ENCODE measurements at places on chromosomes 5 and 9. TPM values are rescaled to one million over a fixed set of nuclear protein-coding genes. Genes with fewer than 3 reads are reported as not detected.

GPX8 gene
- total RNA-seq: 44.5 TPM

GRK6 gene
- total RNA-seq: 62.1 TPM

RNF180 gene
- total RNA-seq: 9.1 TPM

ZNF454 gene
- not detected for total RNA-seq

TAF11L5 gene
- total RNA-seq: not detected

GIN1 gene
- 5.6 TPM for total RNA-seq

TGFBI gene
- 9.0 TPM for total RNA-seq

ORM2 gene
- not detected for total RNA-seq

DNA sequence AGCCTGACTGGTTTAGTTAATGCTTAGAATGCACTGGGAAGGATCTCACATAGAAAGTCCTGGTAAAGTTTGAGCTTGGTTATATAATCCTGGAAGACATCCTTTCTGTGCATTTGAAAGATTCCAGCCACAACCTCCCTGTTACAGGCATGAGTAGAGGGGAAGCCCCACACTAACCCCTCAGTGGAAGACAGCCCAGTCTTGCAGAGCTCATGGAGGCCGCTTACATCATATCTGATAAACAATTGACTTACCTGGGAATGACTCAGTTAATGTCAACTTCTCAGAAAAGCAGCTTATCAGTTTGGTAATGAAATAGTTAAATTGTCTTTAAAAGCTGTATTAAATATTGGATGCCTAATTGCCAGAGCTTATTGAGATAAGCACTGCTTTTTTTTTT, 28.1 kb upstream of the PDE8B start:
- DNase-seq: no peak

- DNase-seq: no peak
Observed at GRCh38 chr9:128409450-128409849, 11.2 kb upstream of the CERCAM start.

DNA sequence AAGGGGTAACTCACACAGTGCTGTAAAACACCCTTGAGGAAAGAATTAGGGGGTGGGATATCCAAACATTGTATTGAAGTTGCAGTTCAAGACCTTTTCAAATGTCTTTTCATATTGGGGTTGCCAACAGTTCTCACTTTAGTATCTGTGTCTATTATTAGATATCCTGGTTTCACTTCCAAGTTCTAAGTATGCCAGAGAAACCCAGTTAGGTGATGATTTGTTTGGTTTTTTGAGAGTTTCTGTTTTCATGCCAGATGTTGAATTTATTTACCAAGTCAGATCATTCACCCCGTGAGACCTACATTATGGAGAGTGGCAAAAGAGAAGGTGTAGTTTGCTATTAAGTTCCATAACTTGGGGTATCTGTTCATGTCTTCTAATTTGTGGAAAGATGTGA, 64.5 kb downstream of the C9orf152 start:
- peak; percentile 35 for DNase-seq

GRCh38 chr5:3954633-3955032, 359.0 kb downstream of the IRX1 start:
- no peak for DNase-seq

- no peak for DNase-seq
Observed at GRCh38 chr5:15023846-15024245, 152.3 kb upstream of the ANKH start.

DNA sequence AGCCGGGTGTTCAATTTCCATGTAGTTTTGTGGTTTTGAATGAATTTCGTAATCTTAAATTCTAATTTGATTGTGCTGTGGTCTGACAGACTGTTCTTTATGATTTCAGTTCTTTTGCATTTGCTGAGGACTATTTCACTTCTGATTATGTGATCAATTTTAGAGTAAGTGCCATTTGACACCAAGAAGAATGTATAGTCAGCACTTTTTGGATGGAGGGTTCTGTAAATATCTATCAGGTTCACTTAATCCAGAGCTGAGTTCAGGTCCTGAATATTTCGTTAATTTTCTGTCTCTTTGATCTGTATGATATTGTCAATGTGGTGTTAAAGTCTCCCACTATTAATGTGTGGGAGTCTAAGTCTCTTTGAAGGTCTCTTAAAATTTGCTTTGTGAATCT, 944.9 kb downstream of the TLE4 start:
- DNase-seq: no peak

DNA sequence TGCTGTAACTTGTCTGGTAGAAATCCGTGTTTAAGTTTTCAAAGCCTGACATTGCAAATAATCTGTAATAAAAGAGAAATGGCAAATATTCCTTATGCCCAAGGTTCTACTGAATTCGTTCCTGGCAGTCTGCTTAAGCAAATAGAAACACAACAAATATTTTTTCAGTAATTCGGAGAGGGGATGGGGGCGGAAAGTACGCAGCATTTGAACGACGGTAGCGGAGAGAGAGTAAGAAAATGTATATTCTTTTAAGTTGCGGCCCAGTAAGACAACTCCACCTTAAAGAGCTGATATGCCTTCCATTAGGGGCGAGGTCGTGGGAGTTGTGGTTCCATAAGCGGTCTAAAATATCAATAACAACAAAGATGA, 569 bp downstream of the YIPF5 start:
- no peak for DNase-seq

- DNase-seq: no peak
Observed at GRCh38 chr5:170485616-170485911, 18.3 kb upstream of the KCNIP1 start.

DNA sequence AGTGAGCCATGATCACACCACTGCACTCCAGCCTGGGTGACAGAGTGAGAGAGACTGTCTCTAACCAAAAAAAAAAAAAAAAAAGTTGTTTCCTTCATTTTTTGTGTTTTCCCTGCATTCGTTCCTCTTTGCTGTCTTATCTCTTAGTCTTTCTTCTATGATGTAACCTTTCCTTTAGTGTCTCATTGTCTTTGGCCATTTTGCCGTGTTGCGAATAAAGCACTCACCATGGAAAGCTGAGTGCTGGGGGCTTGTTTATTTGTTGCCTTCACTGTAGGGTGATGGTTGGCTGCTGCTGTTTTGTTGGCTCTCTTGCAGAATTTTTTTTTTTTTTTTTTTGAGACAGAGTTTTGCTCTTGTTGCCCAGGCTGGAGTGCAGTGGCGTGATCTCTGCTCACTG, 7.7 kb downstream of the EHMT1 start:
- DNase-seq: no peak

GRCh38 chr5:154811239-154811638, 39.2 kb downstream of the FAXDC2 start:
- no peak for DNase-seq

DNA sequence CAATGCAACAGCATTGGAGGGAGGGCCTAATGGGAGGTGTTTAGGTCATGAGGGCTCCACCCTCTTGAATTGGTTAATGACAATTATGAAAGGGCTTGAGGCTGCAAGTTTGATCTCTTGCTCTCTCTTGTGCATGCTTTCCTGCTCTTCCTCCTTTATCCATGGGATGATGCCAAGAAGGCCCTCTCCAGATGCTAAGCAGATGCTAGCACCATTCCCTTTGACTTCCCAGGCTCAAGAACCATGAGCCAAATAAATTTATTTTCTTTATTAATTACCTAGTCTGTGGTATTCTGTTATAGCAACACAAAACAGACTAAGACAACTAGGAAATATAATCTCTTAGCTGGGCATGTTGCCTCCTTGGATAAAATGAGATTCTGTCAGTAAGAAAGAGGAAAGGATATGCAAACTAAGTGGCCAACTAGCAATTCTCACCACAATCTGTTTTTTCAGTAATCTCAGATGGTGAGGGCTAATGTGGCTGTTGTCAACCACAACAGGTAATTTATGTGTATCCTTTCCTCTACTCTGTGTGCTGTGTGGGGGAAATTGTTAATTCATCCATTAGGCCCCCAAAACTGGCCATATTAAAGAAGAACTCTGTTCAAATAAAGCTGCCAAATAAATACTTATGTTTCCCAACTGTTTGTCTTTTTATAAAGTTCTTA, 269.1 kb upstream of the CD180 start:
- DNase-seq: no peak

GRCh38 chr5:59132131-59132530, 549.3 kb downstream of the RAB3C start:
- no peak for DNase-seq

DNA sequence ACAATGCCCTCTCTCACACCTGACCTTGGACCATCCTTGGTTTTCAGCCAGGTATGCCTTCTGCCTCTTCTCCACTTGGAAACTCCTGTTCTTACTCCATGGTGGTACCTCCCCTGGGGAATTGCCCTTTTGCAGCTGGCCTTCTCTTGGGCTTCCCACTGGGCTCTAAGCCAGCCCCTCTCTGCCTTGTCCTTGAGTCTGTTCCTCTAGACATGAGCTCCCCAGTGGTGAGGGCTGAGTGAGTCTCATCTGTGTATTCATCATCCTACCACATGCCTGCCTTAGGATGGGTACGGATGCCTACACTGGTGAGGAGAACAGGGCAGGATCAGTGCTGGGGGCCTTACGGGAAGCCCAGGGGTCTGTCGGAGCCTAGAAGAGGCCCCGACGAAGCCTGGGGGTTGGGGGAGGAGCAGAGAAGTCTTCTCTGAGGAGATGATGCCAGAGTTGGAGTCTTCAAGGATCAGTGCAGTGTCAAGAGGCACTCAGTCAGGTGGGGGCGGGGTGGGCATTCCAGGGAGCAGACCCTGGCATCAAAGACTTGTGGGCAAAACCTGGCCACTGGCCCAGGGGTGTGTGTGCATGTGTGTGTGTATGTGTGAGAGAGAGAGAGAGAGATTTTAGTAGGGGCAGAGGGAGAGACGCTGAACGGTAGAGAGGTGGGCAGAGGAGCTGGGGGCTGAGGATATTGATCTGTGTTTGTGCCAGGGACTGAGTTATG, 5.2 kb upstream of the CRB2 start:
- no peak for DNase-seq

DNA sequence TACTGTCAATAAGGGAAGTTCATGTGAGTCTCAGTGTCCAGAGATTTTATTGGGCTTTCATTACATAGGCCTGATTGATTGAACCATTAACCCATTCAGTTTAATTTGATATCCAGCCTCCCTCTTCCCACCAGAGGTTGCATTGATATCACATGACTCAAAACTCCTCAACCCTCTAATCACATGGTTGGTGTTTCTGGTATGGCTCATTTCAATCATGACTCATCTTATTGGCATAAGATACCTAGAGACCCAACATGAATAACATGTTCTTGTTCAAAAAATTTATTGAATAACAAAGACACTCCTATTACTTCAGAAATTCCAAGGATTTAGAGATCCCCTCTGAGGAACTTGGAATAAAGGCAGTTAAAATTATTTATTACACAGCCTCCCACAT, 982.2 kb downstream of the TLE1 start:
- DNase-seq: no peak

DNA sequence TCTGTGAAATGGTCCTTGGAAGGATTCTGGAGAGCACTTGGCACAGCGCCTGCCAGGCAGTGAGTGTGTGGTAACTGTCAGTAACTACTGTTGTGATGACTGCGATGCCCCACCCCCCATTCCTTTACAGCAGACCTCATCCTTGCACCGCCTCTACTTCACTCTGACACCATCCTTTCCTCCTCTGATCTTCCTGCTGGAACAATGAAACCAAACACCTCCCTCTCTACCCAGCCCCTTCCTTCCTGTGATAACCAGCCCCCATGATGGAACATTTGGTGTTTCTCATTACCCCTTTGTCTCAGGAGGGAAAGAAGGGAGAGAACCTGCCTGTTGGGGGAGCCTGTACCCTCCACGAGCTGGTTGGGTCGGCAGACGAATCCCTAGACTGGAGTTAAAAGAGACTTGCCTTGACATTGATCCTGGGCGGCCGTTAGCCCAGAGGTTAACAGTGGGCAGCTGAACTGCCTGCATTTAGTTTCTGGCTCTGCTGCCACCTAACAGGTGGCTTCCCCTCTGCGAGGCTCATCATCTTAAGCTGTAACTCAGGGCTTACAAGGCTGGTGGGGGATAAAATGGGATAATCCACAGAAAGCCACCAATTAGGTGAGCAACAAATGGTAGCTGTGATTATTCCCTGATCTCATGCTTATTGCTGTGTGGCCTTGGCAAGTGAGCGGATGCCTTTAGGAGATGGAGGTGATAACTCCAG, 34.2 kb upstream of the GRPEL2 start:
- peak; percentile 89 for DNase-seq

- DNase-seq: no peak
Observed at GRCh38 chr5:180297587-180298282, 5.9 kb upstream of the MAPK9 start.

DNA sequence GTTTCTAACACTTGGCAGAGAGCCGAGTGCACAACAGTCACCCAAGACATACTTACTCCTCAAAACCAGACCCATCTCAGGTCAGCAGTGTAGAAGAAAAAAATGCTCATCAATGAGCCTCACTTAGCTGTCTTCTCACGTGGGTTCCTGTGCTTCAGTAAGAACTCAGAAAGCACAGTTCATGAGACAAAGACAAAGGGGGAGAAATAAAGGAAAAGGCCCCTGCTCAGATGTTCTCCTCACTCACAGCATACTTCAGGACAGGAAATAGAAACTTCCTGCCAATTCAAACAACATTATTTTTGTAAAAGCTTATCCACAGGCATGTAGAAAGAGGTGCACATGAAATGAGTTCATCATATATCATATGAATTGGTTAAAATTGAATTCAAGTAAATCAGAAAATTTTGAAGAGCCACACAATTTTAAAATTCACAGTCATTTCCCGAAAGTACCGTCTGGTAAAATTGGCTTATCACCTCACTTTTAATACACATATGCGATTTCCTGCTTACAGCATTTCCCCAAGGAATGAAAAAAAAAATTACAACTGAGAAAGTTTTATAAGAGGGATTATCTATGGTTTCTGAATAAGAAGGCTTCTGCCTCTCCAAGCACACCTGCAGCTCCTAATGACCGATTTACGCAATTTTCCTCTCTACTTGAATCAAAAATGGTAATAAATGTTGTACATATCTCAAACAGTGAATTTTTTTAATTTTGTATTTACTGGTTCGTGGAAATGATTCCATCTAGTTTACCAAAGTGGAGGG, 328.3 kb downstream of the TMEM167A start:
- no peak for DNase-seq

- no peak for DNase-seq
Observed at GRCh38 chr5:107337281-107337680, 333.5 kb downstream of the EFNA5 start.

DNA sequence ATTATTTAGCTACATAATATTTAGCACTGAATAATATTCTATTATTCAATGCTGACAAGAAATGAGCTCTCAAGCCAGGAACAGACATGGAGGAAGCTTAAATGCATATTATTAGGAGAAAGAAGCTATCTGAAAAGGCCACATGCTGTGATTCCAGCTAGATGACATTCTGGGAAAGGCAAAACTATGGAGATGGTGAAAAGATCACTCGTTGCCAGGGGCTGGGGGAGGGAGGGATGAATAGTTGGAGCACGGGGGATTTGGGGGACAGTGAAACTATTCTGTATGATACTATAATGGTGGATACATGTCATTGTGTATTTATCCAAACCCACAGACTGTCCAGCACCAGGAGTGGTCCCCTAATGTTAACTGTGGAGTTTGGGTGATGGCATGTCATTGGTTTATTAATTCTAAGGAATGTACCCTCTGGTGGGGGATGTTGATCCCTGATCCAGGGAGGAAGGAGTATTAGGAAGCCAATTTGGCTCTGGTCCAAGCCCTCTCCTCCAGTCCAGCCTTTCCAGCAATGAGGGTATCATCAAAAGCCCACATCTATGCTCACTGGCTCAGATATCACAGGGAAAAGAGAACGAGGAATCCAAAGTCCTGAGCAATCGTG, 162.5 kb downstream of the COL23A1 start:
- DNase-seq: no peak

Measured in cardiac muscle cell (in vitro differentiated cells and primary cell).